ENCODE measurements at places on chromosomes 11 and 22. TPM values are rescaled to one million over a fixed set of nuclear protein-coding genes. Genes with fewer than 3 reads are reported as not detected.

Gene OTOG
- total RNA-seq, result not detected

Gene FOSL1
- total RNA-seq, result 135 TPM

GRCh38 chr22:49160261-49161001 lies 667.2 kb downstream of the BRD1 start:
- DNase-seq, result no peak

Gene MYO7A
- not detected for total RNA-seq

- DNase-seq, result peak; percentile 76
These were observed 98.5 kb upstream of the RRM1 start for GRCh38 chr11:3995949-3996554.

Gene SYT9
- total RNA-seq, result not detected

Gene VPREB3
- not detected for total RNA-seq

- no peak for DNase-seq
These were observed 43.1 kb downstream of the LDLRAD3 start for GRCh38 chr11:35986947-35987346.

- peak; percentile 14 for DNase-seq
These were observed 174.9 kb upstream of the C11orf87 start for GRCh38 chr11:109247071-109247470.

Gene IGSF22
- total RNA-seq, result not detected

GRCh38 chr11:2127482-2128129 lies 11.6 kb downstream of the IGF2 start:
- DNase-seq, result no peak

GRCh38 chr11:28939381-28939780 lies 831.2 kb downstream of the METTL15 start:
- DNase-seq, result no peak

Gene FGF19
- total RNA-seq, result not detected

DNA sequence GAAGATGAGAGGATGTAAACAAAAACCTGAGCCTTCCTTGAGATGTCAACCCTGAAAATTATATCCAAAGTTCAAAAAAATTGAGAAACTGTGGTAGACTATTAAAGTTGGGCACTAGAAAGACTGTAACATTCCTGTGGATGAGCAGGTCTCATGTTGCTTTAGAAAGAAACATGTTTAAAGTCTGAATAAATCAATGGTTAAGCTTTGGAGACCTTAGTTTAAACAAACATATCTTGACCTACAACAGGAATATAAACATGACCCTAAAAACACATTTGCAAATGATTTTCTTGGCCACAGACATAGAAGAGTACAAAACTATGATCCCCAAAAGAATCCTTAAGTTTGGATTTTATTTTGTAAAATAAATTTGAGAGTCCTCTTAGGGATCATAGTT lies 38.1 kb upstream of the PCF11 start:
- no peak for DNase-seq

GRCh38 chr22:20243537-20244249 lies 24.4 kb downstream of the RTN4R start:
- peak; percentile 57 for DNase-seq

DNA sequence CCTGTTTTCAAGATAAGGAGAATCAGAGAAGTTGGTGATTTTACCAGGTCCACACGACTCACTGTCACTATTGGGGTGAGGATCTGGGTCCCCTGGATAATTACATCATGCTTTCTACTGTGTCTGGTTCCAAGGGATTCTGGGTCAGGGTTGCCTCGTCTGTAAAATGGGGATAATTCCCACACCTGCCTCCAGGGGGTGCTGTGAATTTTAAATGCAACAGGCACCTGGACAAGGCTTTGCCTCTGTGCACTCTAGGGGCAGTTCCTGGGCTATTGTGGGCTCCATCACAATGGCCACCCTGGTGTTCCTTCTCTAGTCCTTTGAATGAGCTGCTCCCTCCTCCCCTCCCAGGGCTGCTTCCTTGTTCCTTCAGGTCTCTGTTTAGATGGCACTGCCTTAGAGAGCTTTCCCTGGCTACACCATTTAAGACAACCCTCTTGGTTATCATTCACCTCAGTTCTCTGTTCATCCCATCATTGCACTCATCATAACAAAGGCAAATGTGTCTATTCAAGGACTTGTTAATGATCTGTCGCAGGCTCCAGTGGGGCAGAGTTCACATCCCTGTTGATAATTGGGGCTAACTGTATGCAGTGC lies 178.6 kb downstream of the MIAT start:
- DNase-seq, result peak; percentile 43

GRCh38 chr11:21556926-21557325 lies 636.0 kb upstream of the ANO5 start:
- DNase-seq, result no peak

GRCh38 chr22:38309614-38310517 lies 7.4 kb downstream of the CSNK1E start:
- DNase-seq, result no peak

DNA sequence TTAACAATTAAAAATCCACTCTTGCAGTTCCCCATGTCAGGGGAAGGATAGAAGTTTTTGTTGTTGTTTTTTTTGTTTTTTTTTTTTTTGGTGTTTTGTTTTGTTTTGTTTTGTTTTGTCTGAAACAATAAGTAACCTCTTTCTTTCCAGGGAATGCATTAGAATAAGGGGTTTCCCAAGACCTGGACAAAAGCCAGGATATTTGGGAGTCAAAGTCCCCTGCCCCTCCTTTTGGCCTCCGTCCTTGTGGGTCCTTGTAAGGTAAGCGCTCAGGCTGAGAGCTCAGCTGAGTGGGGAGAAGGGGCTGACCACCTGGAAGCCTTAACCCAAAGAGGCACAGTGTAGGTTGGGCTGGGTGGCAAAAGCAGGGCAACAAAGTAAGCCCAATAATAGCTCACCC lies 515.4 kb downstream of the SOX6 start:
- DNase-seq, result no peak

Gene PAMR1
- total RNA-seq, result 156 TPM

Gene KCNK4
- not detected for total RNA-seq

Gene TST
- 30.8 TPM for total RNA-seq

DNA sequence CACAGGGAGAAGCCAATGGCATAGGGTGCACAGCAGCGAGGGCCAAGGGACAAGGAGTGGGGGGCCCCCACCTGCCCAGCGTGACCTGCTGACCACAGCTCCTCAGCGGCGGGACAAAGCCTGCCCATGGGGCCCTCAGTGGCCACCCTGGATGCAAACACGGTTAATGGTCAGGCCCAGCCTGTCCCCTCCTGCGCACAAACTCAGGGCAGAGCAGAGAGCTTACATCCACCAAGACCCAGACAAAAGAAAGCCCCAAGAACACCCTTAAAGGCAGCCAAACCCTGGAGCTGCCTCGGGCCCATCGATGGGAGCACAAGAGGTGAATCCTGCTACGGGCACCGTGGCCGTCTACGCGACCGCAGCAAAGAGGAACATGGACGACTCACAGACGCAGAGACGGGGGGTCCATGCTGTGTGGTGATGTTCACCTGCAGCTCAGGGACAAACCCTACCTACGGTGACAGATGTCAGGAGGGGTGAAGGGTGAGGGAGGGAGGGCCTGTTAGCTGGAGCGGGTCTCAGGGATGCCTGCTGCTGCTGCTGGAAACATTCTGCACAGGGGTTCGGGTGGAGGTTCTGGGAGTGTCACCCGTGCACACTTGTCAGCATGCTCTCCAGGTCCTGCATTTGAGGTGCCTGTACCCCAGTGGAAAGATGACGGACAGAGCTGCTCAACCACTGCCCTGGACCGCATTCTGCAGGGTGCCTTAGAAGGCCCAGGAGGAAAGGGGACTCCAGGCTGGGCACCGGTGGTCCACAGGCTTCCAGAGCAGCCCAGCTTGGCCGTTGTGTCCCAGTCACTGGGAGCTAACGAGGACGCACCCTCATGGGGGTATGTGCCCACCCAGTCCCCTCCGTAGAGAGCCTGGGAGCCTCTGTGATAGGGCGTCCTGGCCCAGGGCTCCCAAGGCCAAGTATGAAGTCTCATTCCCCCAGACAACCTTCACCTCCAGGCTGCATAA lies 11.6 kb downstream of the ASCL2 start:
- no peak for DNase-seq

DNA sequence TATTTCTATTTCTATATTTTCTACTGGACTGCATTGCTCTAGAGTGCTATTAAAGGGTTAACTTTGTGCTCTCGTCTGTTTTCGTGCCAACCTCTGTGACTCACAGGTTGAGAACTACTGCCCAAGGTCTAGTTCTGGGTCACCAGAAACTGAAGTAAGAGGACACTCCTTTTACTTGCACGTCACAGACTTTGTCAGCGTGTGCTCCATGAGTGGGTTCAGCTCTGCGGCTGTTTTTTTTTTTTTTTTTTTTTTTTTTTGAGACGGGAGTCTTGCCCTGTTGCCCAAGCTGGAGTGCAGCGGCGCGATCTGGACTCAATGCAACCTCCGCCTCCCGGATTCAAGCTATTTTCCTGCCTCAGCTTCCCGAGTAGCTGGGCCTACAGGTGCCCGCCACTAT lies 49.8 kb downstream of the CLMP start:
- DNase-seq, result peak; percentile 77

DNA sequence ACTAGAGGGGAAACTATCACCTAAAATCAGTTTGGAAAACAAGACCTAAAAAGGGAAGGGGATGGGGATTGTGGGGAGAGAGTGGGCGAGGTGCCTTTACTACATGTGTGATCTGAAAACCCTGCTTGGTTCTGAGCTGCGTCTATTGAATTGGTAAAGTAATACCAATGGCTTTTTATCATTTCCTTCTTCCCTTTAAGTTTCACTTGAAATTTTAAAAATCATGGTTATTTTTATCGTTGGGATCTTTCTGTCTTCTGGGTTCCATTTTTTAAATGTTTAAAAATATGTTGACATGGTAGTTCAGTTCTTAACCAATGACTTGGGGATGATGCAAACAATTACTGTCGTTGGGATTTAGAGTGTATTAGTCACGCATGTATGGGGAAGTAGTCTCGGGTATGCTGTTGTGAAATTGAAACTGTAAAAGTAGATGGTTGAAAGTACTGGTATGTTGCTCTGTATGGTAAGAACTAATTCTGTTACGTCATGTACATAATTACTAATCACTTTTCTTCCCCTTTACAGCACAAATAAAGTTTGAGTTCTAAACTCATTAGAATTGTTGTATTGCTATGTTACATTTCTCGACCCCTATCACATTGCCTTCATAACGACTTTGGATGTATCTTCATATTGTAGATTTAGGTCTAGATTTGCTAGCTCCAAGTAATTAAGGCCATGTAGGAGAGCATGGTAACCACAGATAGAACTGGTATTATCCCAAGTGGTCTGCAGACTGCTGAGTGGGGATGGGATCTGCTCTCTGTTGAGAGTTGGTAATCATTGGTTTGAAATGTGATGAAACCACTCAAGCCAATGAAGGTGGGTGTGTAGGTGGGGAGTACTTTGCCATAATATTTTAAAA lies 3.6 kb downstream of the NEAT1 start:
- peak; percentile 91 for DNase-seq

Gene ZNF70
- total RNA-seq, result 6.7 TPM

- no peak for DNase-seq
These were observed 103.4 kb upstream of the SEZ6L start for GRCh38 chr22:26065847-26066246.

DNA sequence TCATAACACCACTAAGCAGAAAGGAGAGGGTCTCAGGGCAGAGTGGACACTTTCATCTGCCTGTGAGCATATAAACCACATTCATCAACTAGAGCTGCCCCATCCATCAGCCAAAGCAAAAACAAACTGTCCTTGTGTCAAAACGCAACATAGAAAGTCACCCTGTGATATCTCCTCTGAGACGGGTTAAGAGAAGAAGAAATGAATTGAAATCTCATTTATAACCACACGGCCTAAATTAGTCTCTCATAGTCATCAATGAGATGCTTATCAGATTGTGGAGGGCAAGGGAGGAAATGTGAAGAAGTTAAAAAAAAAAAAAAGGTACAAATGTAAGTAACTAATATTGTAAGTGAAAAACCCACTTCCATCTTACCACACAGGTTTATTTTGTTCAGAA lies 75.7 kb downstream of the SIK3 start:
- DNase-seq, result no peak

GRCh38 chr22:44729391-44730021 lies 22.9 kb upstream of the ARHGAP8 start:
- DNase-seq, result peak; percentile 47

All from HFFc6 (cell line).